ENCODE measurements at places on chromosomes 12 and 14.

- DNase-seq: no peak
Observed at GRCh38 chr12:127236491-127236890, 1030.5 kb upstream of the TMEM132C start.

DNA sequence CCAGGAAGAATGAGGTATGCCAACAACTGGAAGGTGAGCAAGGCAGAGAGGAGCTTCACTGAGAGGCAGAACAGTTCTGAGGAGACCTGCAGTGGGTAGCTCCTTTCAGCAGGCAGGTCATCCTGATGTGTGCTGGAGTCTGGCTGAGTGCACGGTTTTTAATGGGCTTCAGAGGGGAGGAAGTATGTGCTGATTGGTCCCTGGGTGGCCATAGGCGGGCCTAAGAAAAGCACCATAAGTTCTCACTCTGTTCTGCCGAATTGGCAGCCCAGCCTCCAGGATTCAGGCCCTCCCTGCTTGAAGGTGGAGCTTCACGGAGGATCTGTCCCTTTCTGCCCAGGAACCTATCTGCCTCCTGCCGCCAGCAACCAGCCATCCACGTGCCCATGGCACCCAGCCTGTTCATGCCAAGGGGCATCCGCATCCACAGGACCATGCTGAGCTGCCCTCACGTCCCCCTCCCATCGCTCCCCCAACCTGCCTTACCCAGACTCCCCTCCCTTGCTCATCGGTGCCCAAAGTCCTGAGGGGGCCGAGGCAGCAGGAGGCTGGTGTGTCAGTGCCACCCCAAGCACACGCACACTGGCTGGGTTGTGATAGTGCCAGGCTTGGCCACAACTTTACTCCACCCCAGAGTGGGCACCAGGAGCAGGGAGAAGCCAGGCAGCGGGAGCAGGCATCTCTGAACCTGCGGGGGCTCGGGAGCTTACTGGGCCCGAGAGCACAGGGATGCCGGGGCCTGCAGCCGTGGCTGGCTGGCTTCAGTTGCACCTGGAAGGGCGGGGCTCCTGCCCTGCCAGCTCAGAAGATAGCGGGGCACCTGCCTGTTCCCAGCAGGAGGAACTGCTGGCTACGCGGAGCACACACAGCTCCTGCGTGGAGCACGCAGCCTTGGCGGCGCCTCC lies 608.4 kb upstream of the FOXG1 start:
- DNase-seq: no peak

DNA sequence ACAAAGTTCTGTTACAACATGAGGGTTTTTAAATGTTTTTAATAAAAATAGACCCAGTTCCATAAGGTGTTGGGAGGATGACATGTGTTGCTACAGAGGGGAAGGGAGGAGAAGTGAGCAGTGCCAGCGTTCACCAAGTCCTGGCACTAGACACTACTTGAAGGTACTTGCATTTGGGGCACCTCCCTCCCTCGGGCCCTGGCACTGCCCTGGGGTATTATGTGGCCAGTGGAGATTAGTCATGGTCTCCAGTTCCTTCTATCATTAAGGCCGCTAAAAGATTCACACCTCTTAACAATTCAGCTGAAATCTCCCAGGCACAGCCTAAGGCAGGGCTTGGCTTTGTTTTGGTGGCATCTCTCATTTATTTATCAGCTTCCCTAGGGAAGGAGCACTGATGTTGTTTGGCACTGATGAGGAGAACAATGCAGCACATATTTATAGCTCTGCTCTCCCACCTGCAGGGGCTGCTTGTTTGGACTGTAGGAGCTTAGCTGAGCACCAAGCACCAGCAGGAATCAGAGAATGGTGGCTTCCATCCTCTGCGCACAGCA lies 155.5 kb upstream of the NTF3 start:
- DNase-seq: no peak

GRCh38 chr12:122862110-122862634 lies 26.9 kb downstream of the HIP1R start:
- DNase-seq: no peak

- DNase-seq: peak; percentile 43
Observed at GRCh38 chr14:38616959-38617358, 361.1 kb upstream of the CLEC14A start.

DNA sequence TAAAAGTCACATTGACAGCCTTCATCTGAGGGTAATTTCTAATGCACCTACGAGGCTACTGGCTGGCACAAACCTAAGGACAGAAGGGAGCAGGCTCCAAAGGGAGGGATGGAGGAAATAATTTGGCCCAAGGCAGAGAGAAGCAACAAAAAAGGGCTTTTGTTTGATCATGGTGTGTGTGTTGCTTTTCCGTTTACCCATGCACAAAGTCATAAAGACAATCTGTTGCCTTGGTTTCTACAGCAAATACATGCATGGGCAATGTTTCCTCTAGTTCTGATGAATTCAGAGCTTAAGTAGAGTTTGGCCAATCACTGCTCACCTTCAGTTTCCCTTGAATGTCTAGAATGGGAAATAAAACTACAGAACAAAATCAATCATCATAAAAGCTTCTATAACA lies 262.5 kb upstream of the CAND1 start:
- DNase-seq: no peak
